Bladder microvascular endothelial cell (primary cell): ENCODE measurements at places on chromosomes 5 and 9. TPM values are rescaled to one million over a fixed set of nuclear protein-coding genes. Genes with fewer than 3 reads are reported as not detected.

The GPR21 gene
- total RNA-seq: 0.16 and 3.8 TPM in 2 replicates

The FGF10 gene
- total RNA-seq: not detected in 2 replicates

The BTNL8 gene
- total RNA-seq: not detected in 2 replicates

The PCA3 gene
- under 0.01 and 0.19 TPM in 2 replicates for total RNA-seq

The SPATA31C1 gene
- not detected in 2 replicates for total RNA-seq

The BHMT2 gene
- total RNA-seq: 0.16 and 1.3 TPM in 2 replicates

The ABLIM3 gene
- 23.3 and 40.3 TPM in 2 replicates for total RNA-seq

The FOXD4 gene
- under 0.01 and 0.25 TPM in 2 replicates for total RNA-seq

The OR1Q1 gene
- total RNA-seq: not detected in 2 replicates

The PCDHGA10 gene
- 2.1 and 5.2 TPM in 2 replicates for total RNA-seq
